ENCODE measurements at places on chromosomes 16 and 17.

DNA sequence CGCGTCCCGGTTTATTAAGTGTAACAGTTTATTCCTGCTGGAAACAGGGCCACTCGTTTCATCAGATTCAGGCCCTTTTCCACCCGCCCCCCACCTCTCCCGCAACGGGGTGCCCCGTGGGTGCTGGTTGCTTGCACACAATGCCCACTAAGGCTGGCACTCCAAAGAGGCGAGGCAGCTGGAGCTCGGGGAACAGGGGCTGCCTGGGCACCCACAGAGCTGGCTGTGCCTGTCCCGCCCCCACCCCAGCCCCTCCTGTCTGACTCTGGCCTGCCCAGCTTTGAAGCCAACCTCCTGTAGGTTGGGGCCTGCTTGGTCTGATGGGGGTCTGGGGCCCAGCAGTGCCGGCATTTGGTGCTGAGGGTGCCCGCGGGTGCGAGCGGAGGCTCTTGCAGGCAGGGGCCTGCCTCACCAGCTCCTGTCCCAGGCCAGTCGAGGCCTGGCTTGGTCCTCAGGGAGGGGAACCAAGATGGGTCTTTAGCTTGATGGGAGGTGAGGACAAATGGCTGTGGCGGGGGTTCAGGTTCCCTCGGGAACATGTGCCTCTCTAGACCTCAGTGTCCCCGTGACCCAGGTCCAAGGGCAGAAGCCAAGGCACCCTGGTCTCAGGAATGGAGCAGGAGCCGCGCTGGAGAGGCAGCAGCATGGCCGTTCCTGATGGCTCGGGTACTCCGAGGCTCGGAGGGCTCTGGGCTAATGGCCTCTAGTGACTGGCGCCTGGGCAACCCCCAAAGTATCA lies 20.1 kb downstream of the MYBBP1A start:
- H3K27ac ChIP-seq = no peak overlapping the region
- peaks cover 7% of the 10 kb centered on the region for H3K27me3 ChIP-seq
- H3K36me3 ChIP-seq = peaks cover 4% of the 10 kb centered on the region
- no peak for DNase-seq
- H3K4me3 ChIP-seq = no peak overlapping the region

DNA sequence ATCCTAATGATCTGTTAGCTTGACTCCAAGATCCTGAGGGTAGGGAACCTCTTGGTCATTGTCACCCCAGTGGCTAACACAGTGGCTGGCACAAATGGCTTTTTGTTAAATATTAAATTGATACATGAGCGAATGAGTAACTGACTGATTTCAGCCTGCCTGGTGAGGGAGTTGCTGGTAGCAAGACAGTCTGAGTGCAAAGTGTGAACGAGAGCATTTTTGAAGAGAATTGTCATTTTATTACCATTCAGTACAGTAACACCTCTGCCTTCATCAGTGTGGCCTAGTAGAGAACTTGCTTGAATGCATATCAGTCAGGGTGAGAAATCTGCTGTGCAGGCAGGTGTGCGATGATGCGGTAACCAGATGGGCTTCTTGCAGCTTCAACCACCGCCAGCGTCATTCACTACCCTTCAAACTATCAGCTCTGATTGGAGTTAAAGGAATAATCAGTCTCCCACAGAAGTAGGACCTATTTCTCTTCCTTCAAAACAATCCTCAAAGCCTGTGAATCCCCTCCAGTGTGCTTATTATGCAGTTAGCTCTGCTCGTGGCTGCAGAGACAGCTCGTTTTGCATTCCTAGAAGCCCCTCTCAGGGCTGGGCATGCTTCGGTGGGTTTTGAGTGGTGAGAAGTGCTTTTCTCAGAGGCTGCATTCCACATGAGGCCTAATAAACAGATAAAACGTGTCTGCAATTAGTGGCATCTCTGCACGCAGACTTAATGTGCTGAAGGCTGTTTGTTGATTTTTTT lies 29.0 kb downstream of the HEXIM2 start:
- no peaks in the 10 kb centered on the region for H3K36me3 ChIP-seq
- H3K4me1 ChIP-seq = peaks cover 10% of the 10 kb centered on the region
- no peak for DNase-seq
- H3K27ac ChIP-seq = no peak overlapping the region
- H3K4me3 ChIP-seq = no peak overlapping the region
- no peaks in the 10 kb centered on the region for H3K27me3 ChIP-seq

DNA sequence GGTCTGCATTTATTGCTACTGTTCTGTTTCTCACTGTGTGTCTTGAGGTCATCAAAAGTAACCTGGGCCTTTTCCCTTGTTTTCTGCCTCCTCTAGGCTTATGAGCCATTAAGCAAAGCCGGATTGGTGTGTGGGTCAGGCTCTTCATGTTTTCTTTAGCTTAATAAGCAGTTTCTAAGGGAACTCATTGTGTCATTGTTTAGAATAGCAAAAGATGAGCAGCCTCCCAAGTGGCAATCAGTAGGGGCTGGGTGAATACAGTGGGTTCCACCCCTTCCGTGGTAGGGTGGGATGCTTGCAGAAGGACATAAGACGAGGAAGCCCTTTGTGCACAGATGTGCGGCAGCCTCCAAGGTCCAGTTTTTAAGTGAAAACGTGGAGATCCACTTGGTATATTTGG lies 34.5 kb downstream of the ABCC1 start:
- no peaks in the 10 kb centered on the region for H3K27me3 ChIP-seq
- peak overlapping the region; percentile 17 for H3K27ac ChIP-seq
- peaks cover 63% of the 10 kb centered on the region for H3K36me3 ChIP-seq
- H3K4me3 ChIP-seq = no peak overlapping the region
- H3K4me1 ChIP-seq = peaks cover 30% of the 10 kb centered on the region

DNA sequence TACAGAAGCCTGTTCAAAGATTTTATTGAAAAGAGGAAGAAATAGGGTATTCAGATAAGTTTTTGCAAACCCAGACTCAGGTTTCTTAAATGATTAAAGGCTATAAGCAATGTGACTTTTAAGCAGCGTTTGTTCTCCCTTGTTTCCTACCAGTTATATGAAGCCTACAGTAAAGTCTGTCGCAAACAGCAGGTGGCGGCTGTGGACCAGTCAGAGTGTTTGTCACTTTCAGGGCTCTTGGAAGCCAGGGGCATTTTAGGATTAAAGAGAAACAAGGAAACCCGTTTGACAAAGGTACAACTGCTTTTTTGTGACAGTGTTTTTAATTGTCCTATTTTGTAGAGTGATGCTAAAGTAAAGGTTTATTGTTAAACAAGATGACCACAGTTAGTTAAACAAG lies 7.7 kb upstream of the RARA start:
- no peak overlapping the region for H3K4me3 ChIP-seq
- peaks cover 27% of the 10 kb centered on the region for H3K4me1 ChIP-seq
- peaks cover 22% of the 10 kb centered on the region for H3K36me3 ChIP-seq
- DNase-seq = no peak

- H3K27ac ChIP-seq = peak overlapping the region; percentile 82
- H3K27me3 ChIP-seq = peaks cover 9% of the 10 kb centered on the region
- H3K36me3 ChIP-seq = peaks cover 8% of the 10 kb centered on the region
Observed at GRCh38 chr17:17685775-17686291, 4.6 kb downstream of the RAI1 start.

- DNase-seq = no peak
- H3K4me1 ChIP-seq = peaks cover 28% of the 10 kb centered on the region
- peaks cover 1% of the 10 kb centered on the region for H3K27me3 ChIP-seq
- no peak overlapping the region for H3K4me3 ChIP-seq
Observed at GRCh38 chr16:16001596-16002255, 52.3 kb downstream of the ABCC1 start.

All from nephron progenitor cell (in vitro differentiated cells).